Thyroid gland (tissue), 4 donors: ENCODE measurements at places on chromosomes 2 and 18.

DNA sequence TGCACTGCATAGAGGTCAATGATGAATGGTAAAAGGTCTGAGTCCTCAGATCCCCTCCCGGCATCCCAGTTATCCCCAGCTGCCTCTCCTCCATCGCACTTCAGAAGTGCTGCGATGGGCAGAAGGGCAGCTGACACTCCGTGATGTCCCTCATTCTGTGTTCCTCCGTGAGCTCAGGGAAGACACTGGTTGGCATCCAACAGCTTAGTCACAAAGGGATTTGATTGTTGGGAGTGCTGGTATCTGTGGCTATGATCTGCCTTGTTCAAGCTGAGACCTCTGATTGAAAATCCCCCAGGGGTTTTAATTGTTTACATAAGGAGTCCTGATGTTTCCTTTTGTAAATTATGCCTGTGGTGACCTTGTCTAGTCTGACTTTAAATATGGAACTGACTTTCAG is 19.0 kb upstream of the SAG start:
- DNase-seq, result no peak

- no peak for DNase-seq
Measured at GRCh38 chr2:159266554-159266953, 19.9 kb downstream of the WDSUB1 start.

DNA sequence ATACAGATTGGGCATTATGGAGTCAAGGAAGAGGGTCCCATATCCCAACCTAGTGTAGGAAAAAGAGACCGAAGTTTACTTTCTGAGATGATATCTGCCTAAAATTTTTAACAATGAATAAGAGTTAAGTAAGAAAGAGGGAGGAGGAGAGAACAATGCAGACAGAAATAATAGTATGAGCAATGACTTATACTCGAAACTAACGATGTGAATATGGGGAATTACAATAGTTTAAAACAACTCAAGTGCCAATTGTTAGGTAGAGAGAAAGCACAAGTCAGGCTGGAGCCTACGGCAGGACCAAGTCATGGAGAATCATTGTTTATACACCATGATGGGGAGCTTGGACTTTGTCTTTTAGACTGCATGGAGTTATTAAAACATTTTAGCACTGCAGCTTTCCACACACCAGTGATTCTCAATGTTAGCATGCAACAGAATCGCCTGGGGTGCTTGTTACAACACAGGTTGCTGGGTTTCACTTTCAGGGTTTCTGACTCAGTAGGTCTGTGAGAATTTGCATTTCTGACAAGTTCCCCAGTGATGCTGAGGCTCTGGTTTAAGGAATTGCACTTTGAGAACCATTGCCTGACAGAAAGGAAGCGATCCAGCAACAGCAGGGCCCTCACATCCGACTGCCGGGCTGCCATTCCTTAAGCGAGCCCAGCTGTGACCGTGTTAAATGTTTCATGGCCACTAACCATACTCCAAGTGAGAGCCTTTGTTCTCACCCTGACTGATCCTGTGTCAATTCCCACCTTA is 511.2 kb downstream of the DCDC2C start:
- no peak for DNase-seq

GRCh38 chr2:138950486-138950885 is 170.3 kb upstream of the NXPH2 start:
- no peak for DNase-seq

- DNase-seq, result peak; percentile 43
Measured at GRCh38 chr2:47264143-47264542, 109.0 kb upstream of the STPG4 start.

DNA sequence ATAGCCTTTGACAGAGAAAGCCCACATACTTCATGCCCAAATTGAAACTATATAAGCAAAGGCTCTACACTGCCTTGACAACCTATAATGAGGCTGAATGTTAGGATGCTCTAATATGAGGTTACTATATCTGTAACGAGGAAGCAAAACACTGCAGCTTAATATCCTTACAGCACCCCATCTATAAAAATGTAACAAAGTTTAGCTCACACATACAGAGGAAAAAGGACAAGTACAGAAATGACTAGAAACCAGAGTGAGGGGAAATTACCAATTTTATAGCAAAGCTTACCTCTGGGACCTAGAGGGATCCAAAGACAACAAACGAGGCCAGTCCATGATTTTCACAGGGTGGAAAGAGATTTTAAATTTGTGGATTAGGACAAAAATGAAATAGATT is 138.5 kb downstream of the COL4A4 start:
- DNase-seq, result no peak

- no peak for DNase-seq
Measured at GRCh38 chr2:121839584-121839983, 84.1 kb downstream of the TSN start.

DNA sequence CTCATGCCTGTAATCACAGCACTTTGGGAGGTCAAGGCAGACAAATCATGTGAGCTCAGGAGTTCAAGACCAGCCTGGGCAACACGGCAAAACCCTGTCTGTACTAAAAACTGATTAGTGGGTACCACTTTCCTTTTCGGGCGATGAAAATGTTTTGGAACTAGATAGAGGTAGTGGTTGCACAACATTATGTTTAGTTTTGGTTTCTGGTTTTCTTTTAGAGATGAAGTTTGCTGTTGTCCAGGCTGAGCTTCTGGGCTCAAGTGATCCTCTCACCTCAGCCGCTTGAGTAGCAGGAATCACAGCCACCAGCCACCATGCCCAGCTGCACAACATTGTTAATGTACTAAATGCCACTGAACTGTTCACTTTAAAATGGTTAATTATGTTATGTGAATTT is 27.6 kb downstream of the AAK1 start:
- peak; percentile 42 for DNase-seq

- DNase-seq, result no peak
Measured at GRCh38 chr2:52904355-52904891, 863.2 kb upstream of the CHAC2 start.

- DNase-seq, result no peak
Measured at GRCh38 chr2:197869501-197870111, 65.2 kb downstream of the PLCL1 start.

GRCh38 chr2:313991-314390 is 26.1 kb upstream of the ALKAL2 start:
- peak; percentile 40 for DNase-seq

DNA sequence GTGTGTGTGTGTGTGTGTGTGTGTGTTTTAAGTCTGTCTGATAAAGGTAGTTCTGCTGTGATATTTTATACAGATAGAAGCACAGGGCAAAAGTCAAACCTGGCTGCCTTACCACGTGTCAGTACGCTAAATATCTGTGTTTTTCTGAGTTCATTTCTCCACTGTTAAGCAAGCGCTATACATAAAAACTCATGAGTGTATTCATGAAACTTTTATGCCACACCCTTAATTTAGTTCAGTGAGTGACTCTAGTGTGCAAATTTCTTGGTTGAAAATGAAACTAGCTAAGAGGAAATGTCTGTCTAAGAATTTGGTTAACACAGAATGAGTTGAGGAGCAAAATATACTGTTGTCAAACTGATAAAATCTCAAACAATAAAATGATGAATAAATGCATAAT is 11.2 kb downstream of the CASP10 start:
- DNase-seq, result no peak

- no peak for DNase-seq
Measured at GRCh38 chr18:58438161-58438957, 190.5 kb downstream of the ALPK2 start.

- no peak for DNase-seq
Measured at GRCh38 chr2:158889135-158889853, 79.1 kb upstream of the TANC1 start.

GRCh38 chr2:181165199-181165868 is 184.9 kb downstream of the UBE2E3 start:
- no peak for DNase-seq

DNA sequence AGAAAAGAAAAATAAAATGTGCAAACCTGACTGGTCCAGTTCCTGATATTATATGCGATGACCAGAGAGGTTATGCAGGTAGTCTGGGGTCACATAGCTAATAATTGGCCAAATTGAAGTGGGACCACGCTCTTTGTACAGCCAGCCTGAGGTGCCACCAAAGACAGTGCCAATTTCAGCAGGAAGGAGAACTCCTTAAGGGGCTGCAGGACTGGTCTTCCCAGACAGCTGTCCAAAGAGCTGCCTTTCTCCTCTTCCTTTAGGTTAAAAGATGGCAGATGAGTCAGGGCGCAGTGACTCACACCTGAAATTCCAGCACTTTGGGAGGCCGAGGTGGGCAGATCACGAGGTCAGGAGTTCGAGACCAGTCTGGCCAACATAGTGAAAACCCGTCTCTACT is 95.5 kb downstream of the ACKR3 start:
- no peak for DNase-seq

- no peak for DNase-seq
Measured at GRCh38 chr18:30093376-30093775, 949.2 kb downstream of the DSC3 start.

DNA sequence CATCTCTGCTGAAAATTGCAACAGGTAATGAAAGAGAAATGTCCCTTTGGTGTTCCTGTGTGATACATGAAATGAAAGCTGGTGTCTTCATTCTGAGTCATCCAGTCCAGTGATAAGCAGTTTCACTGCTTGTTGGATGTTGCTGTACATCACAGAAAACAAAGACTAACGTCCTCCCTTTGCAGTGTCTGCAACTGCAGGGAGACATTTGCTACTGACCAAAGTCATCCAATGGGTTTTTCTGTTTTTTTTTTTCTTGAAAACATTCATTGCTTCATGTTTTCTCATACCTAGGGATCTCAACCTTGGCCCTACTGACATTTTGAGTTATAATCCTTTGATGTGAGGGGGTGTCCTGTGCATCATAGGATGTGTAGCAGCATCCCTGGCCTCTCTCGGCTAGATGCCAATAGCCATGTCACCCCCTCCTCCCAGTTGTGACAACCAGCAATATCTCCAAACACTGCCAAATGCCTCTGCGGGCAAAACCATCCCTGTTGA is 63.6 kb upstream of the FZD5 start:
- no peak for DNase-seq

- no peak for DNase-seq
Measured at GRCh38 chr2:143949121-143949848, 570.6 kb downstream of the ZEB2 start.

GRCh38 chr2:168848225-168848624 is 42.0 kb downstream of the SPC25 start:
- no peak for DNase-seq

DNA sequence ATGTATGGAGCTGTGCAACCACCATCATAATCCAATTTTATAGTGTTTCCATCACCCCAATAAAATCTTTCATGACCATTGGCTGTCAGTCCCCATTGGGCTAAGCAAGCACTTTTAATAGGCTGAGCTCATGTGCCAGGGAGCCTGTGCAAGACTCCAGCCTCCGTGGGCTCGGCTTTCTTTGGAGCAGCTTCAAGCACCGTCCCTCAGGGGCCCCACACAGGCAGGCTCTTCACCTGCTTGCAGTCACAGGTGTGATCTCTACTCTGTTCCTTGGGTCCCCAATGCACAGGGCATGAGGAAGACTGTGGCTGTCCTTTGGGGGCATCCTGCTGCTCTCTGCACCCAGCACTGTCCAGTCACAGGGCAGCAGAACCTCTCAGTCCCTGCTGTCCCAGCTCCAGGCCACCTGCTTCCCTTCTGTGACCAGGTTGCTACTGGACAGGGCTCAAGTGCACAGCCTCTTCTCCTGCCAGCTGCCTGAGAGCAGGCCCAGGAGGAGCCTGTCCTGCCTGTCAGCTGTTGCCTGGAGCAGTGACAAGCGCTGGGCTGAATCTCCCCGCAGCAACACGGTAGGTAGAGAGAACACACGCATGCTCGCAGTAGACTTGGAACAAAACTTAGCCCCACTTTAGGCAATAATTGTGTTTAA is 40.7 kb upstream of the TMEM131 start:
- DNase-seq, result peak; percentile 90

DNA sequence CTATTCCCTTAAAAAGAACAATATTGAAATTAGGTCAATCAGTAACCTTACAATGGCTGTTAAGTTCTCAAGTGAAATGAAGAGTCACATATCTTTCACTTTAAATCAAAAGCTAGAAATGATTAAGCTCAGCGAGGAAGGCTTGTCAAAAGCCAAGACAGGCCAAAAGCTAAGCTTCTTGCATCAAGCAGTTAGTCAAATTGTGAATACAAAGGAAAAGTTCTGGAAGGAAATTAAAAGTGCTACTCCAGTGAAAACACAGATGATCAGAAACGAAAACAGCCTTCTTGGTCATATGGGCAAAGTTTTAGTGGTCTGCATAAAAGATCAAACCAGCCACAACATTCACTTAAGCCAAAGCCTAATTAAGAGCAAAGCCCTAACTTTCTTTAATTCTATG is 402.6 kb upstream of the ZEB2 start:
- DNase-seq, result no peak

GRCh38 chr18:3985020-3985419 is 470.1 kb downstream of the DLGAP1 start:
- no peak for DNase-seq
